Stimulated activated CD4-positive, alpha-beta T cell treated with anti-CD3 and anti-CD28 coated beads, Interleukin-2, amount 100 ng/mL, for 48 hours (primary cell): ENCODE measurements at places on chromosomes 7 and 10.

- DNase-seq: no peak
Observed at GRCh38 chr10:54402576-54402975, 398.5 kb downstream of the PCDH15 start.

- DNase-seq: no peak
Observed at GRCh38 chr10:46057038-46057437, 11.0 kb upstream of the MSMB start.

DNA sequence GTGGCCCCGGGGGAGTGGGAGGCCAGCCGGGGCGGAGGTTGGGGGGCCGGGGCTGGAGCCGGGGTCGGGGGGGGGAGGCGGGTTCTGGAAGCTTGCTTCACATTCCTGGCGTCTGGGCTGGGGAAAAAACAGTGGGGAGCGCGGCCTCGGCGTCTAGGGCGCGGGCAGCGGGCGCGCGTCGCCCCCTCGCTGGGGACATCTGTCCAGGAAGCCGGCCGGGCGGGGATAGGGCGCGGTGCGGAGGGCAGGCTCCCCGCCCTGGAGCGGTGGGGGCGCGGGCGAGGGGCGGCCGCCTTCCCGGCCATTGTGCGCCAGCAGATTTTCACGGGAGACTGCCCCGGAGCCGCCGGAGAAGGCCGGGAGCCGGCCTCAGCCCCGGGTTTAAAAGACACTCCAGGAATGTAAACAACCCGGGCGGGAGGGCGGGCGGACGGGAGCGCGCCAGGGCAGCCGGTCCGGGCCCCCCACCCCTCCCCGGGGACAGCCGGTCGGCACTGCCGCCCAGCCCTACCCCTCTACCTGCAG lies 1.4 kb downstream of the ZMIZ1 start:
- DNase-seq: no peak

DNA sequence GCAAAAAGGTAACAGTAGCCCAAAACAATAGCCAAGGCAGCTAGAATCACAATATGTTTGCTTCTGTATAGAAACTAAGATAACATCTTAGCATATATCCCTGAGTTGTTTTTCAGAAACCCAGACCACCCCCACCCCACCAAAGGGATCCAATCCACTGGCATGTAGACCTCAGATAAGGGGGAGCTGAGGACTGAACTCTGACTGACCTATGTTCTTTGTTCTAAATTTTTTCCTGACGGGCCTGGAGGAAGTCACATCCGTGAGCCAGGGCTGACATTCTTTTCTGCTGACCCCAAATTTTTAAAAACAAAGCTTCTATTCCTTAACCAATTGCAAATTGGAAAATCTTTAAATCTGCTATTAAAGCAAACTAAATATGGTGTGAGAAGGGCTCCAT lies 493.9 kb upstream of the IGFBP3 start:
- no peak for DNase-seq

GRCh38 chr10:89235073-89235798 lies 16.3 kb downstream of the LIPA start:
- DNase-seq: no peak

DNA sequence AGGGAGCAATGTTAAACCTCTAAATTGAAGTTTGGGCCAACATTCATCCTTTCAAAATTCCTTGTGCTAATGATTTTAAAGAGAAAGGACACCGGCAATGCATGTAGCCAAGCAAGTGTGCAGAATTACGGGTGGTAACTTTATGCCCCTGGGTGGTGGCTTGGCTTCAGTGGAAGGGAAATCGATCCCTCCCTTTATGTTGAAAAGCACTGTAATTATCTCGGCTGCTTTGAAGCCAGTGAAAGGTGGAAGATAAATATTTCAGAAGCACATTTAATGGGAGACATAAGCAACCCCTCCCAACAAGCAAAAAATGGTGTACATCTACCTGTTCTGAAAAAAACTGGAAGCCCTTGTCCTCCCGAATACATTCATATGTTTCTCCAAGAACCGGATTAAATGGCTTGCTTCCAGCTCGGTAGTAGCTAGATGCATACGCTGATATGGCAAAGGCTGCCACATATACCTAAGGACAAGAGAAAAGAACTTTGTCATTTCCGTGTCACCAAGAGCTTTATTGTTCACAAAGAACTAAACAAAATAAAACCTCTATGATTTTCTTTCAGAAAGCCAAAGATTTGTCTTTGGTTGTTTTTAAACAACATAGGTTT lies 73.3 kb upstream of the GSDME start:
- no peak for DNase-seq

DNA sequence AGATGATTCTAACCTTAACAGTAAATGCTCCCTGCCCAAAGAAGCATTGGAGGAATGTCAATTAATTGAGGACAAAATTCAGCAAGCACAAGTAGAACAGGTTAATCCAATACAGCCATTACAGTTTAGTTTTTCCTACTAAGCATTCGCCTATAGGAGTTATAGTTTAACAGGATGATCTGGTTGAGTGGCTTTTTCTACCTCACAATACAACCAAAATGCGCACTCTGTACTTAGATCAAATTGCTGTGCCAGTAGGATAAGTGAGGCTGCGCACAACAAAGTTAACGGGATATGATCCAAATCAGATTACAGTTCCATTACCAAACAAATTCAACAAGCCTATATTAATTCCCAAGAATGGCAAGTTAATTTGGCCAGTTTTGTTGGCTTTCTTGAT lies 117.1 kb upstream of the TRIM24 start:
- DNase-seq: no peak

GRCh38 chr10:3763852-3764625 lies 21.0 kb downstream of the KLF6 start:
- no peak for DNase-seq

DNA sequence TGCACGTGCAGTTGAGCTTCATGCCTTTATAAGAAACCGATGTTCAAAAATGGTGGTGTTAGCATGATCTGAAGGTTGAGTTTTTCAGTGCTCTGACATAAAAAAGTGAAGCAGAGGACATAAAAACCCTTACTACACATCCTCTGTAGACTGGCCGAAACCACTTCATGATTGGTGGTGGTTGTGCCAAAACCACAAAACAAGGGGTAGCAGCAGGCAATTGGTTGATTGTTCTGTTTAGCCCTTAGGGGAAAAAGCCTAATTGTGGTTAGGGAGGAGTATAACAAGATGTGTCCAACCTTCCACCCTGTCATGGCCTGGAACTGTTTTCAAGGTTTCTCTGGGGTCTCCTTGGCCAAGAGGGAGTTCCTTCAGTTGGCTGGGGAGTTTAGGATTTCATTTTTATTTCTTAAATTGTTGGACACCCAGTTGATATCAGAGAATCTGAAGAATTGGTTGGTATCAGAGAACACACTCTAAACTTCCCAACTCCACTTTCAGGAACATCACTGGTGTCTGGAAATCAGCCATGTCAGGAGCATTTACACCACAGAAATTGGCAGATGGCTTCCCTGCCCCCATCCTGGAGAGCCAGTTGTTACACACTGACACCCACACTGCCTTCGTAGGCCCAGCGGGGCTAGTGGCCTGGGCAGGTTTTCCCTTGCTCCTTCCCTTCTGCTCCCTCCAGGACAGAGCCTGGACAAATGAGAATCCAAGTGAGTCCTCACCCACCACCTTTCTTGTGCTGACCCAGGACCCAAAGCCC lies 18.8 kb downstream of the MRPS24 start:
- no peak for DNase-seq

GRCh38 chr10:89518876-89519842 lies 16.2 kb downstream of the SLC16A12 start:
- DNase-seq: no peak

DNA sequence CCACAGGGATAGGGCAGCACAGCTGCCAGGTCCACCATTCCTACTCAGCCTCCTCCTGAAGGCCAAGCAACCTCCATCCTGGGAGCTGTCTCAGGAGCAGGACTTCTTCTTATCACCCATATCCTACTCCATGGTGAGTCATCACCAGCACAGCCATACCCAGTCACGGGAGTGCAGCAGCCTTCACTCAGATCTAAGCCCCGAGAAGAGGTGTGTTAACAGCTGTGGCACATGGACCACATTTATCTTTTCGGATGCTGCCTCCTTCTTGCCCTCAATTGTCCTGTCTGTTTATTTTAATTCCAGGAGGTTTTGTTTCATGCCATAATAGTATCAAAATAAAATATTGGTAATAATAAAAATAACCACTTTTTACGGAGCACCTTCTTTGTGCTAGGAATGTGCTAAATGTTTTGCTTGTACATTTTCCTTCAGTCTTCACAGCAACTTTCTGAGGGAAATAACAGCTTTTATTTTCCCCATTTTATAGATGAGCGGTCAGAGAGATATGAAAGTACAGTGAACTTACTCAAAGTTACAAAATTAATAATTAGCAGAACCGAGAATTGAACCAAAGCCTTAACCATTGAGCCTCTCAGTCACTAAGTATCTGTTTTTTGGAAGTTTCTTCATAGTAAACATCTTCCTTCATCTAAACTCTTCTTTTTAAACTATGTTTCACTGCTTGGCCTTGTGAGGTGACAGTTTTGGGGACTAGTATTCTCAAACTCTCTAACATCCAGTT lies 2.5 kb upstream of the KEL start:
- DNase-seq: no peak

DNA sequence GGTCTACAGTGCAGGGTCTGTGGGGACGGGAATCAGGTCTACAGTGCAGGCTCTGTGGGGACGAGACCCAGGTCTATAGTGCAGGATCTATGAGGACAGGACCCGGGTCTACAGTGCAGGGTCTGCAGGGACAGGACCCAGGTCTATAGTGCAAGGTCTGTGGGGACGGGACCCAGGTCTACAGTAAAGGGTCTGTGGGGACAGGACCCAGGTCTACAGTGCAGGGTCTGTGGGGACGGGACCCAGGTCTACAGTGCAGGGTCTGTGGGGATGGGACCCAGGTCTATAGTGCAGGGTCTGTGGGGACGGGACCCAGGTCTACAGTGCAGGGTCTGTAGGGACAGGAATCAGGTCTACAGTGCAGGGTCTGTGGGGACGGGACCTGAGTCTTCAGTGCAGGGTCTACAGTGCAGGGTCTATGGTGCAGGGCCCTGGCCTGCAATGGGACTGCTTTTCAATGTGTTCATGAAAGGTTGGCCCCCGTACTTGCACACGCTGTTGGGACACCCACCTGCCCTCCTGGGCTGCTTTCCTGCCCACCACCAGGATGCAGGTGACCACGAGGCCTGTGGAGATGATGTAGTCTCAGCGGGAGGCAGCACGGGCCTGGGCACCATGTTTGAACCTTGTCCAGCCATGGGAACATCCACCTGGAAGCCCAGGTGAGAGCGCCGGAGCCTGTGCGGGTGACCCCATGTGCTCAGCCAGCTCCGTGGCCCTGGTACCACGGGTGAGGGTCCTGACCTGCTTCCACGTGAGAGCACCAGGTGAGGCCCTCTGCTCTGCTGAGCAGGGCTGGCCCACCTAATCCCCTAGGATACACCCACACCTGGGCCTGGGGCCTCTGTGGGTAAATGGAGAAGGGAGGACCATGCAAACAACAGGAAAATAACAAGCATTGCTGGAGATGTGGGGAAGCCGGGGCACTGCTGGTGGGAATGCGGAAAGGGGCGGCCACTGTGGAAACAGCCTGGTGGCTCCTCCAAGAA lies 91.4 kb upstream of the DIP2C start:
- no peak for DNase-seq

GRCh38 chr10:13449296-13449695 lies 79.5 kb downstream of the BEND7 start:
- no peak for DNase-seq

- no peak for DNase-seq
Observed at GRCh38 chr7:52639126-52639525, 396.3 kb upstream of the POM121L12 start.

- DNase-seq: no peak
Observed at GRCh38 chr10:35335133-35336083, 901 bp upstream of the CCNY start.

DNA sequence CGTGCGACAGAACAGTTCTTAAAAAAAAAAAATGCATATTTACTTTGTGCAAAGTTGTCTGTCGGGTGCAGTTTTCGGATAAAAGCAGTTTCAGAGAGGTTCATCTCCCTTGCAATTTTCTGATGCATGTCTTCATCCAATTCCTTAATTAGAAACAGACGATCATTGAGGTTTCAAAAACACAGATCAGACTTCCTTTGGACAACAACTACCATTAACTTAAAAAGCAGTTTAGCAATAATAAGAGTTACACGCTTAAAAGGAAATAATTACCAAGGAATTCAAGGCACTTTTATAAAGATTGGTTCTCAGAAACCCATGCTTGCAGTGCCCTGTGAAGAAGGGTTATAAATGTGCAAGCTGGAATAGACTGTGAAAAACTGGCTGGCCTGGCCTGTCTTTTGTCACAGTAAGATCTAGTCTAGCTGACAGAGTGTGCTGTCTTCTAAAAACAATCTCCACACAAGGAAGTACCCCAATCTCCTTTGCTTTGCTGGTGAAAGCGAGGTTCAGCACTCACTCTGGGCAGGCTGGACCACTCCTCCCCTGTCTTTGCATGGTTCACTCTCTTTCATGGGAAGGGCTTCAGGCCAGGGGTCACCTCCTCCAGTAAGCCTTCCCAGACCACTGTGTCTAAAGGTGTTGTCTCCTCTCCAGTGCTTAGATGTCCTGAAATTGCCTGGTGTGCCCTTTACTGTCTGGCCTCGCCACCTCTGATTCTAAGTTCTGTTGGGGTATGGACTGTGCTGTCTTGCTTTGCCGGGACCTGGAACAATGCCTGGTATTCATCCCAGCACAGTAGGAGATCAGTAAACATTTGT lies 34.8 kb upstream of the HNRNPH3 start:
- no peak for DNase-seq

GRCh38 chr10:97861924-97862323 lies 12.3 kb downstream of the GOLGA7B start:
- DNase-seq: no peak

DNA sequence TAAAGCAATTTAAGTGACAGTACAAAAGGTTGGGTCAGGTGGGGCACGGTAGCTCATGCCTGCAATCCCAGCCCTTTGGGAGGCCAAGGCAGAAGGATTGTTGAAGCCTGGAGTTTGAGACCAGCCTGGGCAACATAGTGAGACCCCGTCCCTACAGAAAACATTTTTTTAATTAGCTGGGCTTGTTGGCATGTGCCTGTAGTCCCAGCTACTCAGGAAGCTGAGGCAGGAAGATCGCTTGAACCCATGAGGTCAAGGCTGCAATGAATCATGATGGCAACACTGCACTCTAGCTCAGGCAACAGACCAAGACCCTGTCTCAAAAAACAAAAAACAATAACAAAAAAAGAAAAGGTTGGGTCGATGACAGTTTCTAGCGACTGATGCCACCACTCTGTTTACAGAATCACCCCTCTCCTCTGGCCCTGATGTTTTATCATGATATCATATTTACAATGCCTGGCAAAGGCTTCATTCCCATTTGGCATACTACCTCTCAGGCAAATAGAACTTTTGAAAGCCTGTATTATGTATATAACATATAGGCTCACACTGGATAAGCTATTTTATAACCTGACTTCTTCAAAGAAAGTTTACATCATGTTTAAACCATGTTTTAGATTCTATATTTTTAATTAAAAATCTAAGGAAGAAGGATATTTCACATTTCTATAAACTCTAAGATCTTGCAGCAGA lies 558 bp upstream of the ABCC2 start:
- no peak for DNase-seq

- no peak for DNase-seq
Observed at GRCh38 chr10:15459218-15459617, 88.1 kb upstream of the FAM171A1 start.

DNA sequence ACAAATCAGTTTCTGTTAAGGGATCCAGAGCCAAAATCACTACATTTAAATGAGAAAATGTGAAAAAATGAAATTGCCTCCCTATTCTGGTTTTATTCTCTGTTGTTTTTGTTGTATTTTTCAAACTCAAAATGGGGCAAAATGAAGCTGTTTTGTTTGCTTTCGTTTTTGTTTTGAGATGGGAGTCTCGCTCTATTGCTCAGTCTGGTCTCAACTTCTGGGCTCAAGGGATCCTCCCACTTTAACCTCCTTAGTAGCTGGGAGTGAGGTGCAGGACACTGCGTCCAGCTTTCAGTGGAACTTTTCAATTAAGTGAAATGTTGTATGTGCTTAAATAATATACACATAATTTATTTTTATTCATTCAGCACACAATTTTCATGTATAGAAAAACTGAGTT lies 205.0 kb downstream of the SORCS1 start:
- DNase-seq: no peak
